ENCODE measurements at places on chromosomes 4 and X.
A peak's percentile ranks its signal among the peaks of the same experiment; 100 is the strongest.

GRCh38 chr4:9983211-9983610 is 38.1 kb downstream of the SLC2A9 start:
- DNase-seq = no peak

DNA sequence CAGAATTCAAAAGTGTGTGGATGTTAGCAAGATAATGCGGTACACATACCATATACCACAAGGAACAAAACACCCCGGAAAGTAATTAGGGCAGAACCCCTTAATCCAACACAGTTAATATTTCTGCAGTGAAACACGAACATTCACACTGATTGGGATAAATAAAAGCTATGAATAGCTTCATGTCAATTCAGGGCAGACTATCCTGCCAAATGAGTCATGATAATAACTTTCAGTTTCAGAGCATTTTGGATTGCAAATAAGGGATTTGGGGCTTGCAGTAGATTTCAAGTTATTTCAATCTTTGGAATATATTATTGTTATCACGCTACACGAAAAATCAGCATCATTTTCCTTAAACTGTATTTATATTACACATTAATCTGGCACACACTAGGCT is 24.3 kb downstream of the IRF2 start:
- DNase-seq = no peak

DNA sequence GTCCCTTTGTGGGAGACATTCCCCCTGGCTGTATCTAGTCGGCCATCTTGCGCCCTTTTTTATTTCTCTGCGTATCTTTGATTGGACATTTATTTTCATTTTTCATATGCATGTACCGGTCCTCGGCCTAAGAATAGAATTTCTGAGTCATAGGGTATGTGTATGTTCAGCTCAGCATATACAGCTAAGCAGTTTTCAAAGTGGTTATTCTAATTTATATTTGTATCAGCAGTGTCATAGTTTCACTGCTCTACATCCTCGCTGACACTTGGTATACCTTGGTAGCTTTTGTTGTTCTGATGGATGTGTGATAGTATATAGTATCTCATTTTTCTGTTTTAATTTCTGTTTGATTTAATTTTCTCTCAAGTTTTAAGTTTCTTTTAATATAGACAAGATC is 38.7 kb downstream of the BEX3 start:
- no peak for DNase-seq

- no peak for DNase-seq
These were observed 118.7 kb downstream of the ENPP6 start for GRCh38 chr4:184099000-184099399.

GRCh38 chr4:39302901-39303300 is 63.3 kb downstream of the RFC1 start:
- DNase-seq = no peak

DNA sequence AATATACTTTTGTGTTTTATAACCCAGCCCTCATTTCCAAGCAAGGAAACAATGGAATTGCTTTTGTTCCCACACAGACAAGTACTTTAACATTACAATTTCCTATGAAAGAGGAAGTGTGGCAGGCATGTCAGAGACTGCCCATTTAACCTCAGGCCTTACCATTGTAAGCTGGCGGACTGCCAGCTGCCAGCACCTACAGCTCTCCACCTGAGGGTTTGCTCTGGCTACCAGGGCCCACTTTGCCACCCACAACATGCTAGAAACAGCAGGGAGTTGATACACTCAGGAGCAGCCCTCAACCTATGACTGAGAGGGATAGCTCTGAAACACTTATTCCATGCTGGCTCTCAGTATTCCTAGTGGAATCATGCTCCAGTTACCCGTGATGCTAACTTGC is 152.3 kb upstream of the PRDX4 start:
- DNase-seq = no peak

- DNase-seq = no peak
These were observed 1.4 kb upstream of the FTSJ1 start for GRCh38 chrX:48474581-48474980.

GRCh38 chr4:188201851-188202250 is 62.6 kb downstream of the TRIML1 start:
- no peak for DNase-seq

- DNase-seq = no peak
These were observed 529 bp upstream of the CITED1 start for GRCh38 chrX:72306085-72306801.

DNA sequence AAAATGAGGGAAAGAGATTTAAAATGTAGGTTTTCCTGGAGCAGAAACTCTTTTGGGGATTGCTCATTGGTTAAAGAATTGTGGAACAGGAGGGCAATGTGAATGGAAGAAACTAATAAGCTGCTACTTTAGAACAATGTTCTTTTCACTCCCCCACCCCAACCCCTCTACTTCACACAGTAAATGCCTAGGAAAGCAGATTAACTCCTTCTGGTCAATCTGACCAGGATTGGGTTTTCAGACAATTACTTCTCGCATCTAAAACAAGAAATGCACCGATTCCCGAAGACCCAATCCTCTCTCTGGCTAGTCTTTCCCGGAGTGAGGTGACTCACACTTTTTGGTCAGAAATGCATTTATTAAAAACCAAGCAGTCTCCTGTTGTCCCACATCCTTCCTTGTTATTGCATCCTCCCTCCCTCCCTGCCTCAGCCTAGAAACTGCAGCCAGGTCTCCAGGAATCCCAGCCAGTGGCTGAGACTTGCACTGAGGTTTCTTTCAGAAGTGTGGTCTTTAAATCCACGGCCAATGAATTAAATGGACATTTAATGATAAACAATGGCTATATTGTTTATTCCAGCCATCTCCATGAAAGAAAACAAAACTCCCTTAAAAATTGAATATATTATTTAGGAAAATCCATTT is 21.4 kb downstream of the MFAP3L start:
- DNase-seq = no peak

GRCh38 chr4:26279446-26279845 is 41.4 kb upstream of the RBPJ start:
- DNase-seq = no peak

DNA sequence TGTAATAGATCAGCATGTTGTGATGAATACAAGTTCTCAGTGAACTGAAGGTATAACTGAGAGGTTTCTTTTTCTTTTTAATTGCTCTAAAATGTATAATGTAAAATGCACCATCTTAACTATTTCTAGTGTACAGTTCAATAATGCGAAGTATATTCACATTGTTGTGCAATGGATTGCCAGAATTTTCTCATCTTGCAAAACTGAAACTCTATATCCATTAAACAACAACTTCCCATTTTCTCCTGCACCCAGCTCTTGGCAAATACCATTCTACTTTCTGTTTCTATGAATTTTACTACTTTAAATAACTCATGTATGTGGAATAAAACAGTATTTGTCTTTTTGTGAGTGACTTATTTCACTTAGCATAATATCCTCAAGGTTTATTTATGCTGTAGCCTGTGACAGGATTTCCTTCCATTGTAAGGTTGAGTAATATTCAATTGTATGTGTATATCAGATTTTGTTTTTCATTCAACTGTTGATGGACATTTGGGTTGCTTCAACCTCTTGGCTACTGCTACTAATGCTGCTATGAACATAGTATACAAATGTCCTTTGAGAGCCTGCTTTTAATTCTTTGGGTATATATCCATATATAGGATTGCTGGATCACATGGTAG is 53.5 kb upstream of the NPFFR2 start:
- DNase-seq = no peak

DNA sequence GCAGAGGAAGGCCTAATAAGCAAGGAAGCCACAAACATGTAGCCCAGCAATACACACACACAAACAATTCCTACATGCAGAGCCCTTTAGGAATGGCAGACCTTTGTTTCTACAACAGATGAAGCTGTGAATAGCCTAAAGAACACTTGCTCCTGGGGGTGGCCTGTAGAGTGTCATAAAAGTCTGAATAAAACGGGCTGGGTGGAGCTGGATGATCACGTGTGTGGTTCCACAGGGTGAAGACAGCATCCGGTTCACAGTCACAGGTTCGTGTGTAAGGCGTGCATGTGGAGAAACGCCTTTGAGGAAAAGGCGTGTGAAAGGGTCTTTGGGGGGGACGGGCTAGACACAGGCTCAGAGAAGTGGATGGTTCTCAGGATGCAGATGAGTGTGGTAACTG is 156.1 kb downstream of the AFAP1 start:
- no peak for DNase-seq

- DNase-seq = peak; percentile 41
These were observed 97.9 kb downstream of the ARHGEF9 start for GRCh38 chrX:63686878-63687714.
